ENCODE measurements at places on chromosomes 3 and 15. TPM values are rescaled to one million over a fixed set of nuclear protein-coding genes. Genes with fewer than 3 reads are reported as not detected.

GTPBP8 gene
- total RNA-seq = 18.9 TPM

DNA sequence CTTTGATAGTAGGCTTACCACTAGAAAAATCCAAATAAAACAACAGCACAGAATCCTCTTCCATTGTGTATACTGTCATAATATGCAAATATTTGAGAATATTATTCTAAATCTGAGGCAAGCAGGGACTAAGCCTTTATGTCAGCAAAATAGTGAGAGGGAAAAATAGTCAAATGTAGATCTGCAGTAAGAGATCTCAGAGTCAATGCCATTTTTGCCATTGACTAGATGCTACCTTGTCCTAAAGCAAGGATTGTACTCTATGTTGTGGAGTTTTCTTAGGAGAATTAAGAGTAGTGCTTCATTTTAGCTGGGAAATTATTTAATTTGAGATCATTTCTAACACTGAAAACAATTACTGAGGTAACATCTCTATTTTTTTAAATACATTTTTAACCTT is 50.2 kb downstream of the IQCH start:
- H3K4me1 ChIP-seq = peaks cover 4% of the 10 kb centered on the region
- DNase-seq = no peak
- peaks cover 17% of the 10 kb centered on the region for H3K27me3 ChIP-seq

- H3K27ac ChIP-seq = no peak overlapping the region
- H3K36me3 ChIP-seq = no peaks in the 10 kb centered on the region
- no peaks in the 10 kb centered on the region for H3K4me1 ChIP-seq
Observed at GRCh38 chr3:148606979-148607378, 90.7 kb upstream of the AGTR1 start.

- peaks cover 21% of the 10 kb centered on the region for H3K36me3 ChIP-seq
- H3K4me1 ChIP-seq = peaks cover 28% of the 10 kb centered on the region
- no peaks in the 10 kb centered on the region for H3K27me3 ChIP-seq
- DNase-seq = no peak
- peak overlapping the region; percentile 97 for H3K4me3 ChIP-seq
Observed at GRCh38 chr15:25439369-25439836, 579 bp upstream of the UBE3A start.

DNA sequence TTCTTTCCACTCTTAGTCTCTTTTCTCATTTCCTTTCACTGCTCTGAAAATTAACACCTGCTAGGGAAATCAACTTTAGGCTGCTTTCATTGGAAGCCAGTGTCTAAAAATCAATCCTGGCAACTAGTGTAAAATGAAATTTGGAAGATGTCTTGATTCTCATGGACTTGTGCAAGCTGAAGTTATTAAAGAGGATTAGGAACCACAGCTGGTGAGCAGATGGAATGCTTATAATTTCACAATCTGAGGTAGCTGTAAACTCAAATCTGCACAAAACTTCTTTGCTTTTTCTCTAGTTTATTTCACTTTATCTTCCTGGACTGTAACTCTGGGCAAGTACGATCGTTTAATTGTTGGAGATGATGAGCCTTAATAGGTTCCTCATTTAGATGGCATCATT is 175.6 kb downstream of the GHSR start:
- no peak overlapping the region for H3K4me3 ChIP-seq
- no peak for DNase-seq
- H3K36me3 ChIP-seq = peaks cover 5% of the 10 kb centered on the region
- H3K4me1 ChIP-seq = no peaks in the 10 kb centered on the region
- no peaks in the 10 kb centered on the region for H3K27me3 ChIP-seq
- no peak overlapping the region for H3K27ac ChIP-seq

GRCh38 chr3:169841171-169841570 is 28.5 kb upstream of the LRRC34 start:
- no peak overlapping the region for H3K4me3 ChIP-seq
- H3K27me3 ChIP-seq = peaks cover 29% of the 10 kb centered on the region
- no peak overlapping the region for H3K27ac ChIP-seq
- no peak for DNase-seq

DNA sequence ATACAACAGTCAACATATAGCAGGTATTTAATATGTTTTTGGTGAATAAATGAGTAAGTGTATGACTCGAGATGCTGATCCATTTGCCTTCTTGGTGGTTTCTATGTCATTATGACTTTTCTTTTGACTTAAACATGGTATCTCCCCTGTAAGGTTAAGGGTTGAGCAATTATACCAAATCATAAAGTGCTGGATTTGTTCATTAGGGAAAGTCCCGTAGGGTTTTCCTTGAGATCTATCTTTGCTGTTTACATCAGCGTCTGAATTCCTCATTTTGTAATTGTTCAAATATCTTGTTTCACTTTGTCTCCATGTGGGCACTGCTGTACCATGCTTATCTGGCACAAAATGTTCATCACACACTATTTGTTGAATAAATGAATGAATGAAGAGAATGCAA is 562.6 kb downstream of the EDEM1 start:
- no peaks in the 10 kb centered on the region for H3K36me3 ChIP-seq
- no peak overlapping the region for H3K27ac ChIP-seq
- no peak for DNase-seq
- H3K4me1 ChIP-seq = no peaks in the 10 kb centered on the region

DNA sequence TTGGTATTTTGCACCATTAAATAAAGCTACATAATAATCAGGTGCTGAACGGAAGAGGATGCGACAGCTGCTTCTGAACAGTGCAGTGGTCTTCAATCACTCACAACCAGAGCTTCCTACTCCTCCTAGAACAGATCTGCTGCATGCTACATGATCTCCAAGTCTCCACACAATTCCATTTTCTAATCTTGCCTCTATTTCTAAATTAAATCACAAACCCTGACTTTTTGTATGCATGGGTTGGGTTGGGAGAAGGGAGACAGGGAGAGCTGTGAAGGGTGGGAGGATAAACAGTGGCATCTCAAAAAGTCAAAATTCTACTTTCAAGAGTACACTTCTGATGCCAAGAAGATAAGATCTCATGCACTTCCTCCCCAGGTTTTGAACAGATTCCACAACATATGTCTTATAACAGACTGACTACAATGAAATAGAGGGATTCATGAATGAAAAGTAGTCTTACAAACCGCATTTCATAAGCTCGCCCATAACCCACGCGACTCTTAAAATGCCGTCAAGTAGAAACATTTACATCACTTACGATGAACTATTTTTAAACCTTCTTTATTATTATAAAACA is 57.2 kb downstream of the CHSY1 start:
- no peak for DNase-seq
- H3K27me3 ChIP-seq = no peaks in the 10 kb centered on the region
- H3K4me3 ChIP-seq = peak overlapping the region; percentile 71
- peaks cover 45% of the 10 kb centered on the region for H3K36me3 ChIP-seq

- peaks cover 14% of the 10 kb centered on the region for H3K36me3 ChIP-seq
- no peak for DNase-seq
- no peak overlapping the region for H3K27ac ChIP-seq
- no peak overlapping the region for H3K4me3 ChIP-seq
Observed at GRCh38 chr3:188268336-188268735, 114.4 kb downstream of the LPP start.

GRCh38 chr3:134929976-134930375 is 134.9 kb downstream of the EPHB1 start:
- peaks cover 2% of the 10 kb centered on the region for H3K4me1 ChIP-seq
- H3K4me3 ChIP-seq = no peak overlapping the region
- peaks cover 3% of the 10 kb centered on the region for H3K27me3 ChIP-seq
- H3K27ac ChIP-seq = no peak overlapping the region
- no peak for DNase-seq

- no peaks in the 10 kb centered on the region for H3K27me3 ChIP-seq
- H3K4me3 ChIP-seq = no peak overlapping the region
- peak; percentile 21 for DNase-seq
- H3K4me1 ChIP-seq = peaks cover 4% of the 10 kb centered on the region
Observed at GRCh38 chr3:52915294-52915693, 17.9 kb upstream of the STIMATE start.

DNA sequence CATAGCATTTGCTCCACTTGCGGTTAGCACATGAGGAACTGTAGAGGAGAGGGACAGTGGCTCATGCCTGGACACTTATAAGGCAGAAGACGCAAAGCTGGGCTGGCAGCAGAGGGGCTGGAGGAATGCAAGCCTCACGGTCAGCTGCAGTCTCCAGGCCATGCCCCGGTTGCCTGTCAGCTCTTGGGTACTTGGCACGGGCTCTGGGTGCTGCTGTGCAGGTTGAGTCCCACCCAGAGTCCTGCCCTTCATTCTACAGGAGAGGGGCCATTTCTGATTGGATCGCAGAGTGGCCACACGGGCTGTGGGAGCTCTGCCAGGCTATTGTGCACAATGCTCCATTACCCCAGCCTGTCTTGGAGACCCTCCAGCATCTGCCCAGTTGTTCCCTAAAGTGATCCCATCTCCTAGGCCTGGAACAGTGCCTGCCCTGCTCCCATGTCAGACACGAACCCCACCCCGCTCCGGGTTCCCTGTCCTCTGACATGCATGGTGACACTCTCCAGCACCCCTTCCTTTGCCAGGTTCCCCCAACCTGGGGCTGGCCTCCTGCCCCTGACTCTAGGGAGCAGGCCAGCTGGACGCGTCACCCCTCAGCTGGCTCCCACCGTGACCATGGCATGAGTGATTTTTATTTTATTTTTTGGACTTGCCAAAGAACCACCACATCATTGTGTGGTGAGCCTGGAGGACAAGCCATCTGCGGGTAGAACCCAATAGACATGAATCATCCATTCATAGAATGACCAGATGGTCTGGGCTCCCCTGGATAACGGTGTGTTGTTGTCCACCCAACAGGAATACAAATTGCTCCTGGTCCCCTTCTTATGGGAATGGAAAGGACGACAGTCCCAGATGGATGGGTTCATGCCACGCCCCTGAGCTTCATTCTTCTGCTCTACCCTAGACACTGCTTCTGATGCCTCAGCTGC is 51.0 kb upstream of the KLF13 start:
- H3K36me3 ChIP-seq = no peaks in the 10 kb centered on the region
- H3K27me3 ChIP-seq = no peaks in the 10 kb centered on the region
- H3K4me1 ChIP-seq = peaks cover 33% of the 10 kb centered on the region

DNA sequence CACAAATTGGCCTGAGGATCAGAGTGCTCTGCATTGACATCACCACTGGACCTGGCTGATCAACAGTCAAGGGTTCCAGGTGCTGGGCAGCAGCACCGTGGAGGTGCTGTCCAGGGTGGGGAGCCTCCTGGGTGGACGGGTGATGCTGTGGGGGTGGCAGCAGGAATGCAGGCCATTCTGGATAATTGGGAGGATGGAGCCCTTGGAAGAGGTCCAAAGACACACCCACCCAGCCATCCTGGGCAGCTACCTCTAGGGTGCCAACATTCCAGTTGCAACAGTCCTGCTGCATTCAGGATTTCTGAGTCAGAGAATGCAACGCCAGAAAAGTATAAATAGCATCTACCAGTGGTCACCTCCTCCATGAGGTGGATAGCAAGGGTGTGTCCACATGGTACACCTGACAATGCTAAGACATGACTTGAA is 26.8 kb downstream of the STARD5 start:
- H3K4me1 ChIP-seq = peaks cover 75% of the 10 kb centered on the region
- no peaks in the 10 kb centered on the region for H3K27me3 ChIP-seq
- H3K27ac ChIP-seq = peak overlapping the region; percentile 95
- DNase-seq = no peak
- H3K36me3 ChIP-seq = peaks cover 56% of the 10 kb centered on the region

ABHD17C gene
- total RNA-seq = 5.3 TPM

ROPN1 gene
- not detected for total RNA-seq

WNT7A gene
- total RNA-seq = not detected

GRCh38 chr15:66834881-66835878 is 133.1 kb downstream of the SMAD6 start:
- no peaks in the 10 kb centered on the region for H3K4me1 ChIP-seq
- DNase-seq = no peak
- H3K4me3 ChIP-seq = no peak overlapping the region
- no peaks in the 10 kb centered on the region for H3K36me3 ChIP-seq
- no peak overlapping the region for H3K27ac ChIP-seq

DNA sequence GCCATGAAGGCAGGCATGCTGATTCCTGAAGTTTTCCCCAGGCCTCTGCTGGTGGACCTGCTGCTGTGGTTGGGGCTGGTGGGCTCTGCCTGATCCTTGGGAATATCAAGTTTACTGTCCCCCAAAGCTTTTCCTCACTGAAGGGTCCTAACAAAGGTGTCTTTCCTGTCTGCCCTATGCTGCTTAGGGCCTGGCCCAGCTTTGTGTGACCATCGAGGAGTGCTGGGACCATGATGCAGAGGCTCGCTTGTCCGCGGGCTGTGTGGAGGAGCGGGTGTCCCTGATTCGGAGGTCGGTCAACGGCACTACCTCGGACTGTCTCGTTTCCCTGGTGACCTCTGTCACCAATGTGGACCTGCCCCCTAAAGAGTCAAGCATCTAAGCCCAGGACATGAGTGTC is 13.2 kb upstream of the EXOG start:
- H3K4me1 ChIP-seq = peaks cover 6% of the 10 kb centered on the region
- no peak overlapping the region for H3K27ac ChIP-seq

DNA sequence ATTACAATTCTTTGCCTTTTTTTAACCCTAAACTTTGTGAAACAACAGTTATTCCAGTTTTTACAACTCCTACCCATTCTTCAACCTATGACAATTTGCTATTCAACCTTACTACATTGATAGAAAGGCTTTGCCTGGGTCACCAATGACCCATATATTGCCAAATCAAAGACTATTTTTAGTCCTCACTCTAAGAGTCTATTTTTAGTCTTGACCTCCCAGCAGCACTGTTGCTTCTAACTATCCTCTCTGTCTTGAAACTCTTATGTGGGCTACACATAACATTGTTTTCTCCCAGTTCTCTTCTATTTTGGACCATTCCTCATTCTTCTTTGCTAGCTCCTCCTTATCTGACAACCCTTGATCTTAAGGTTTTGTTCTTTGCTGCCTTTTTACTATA is 71.4 kb downstream of the C3orf80 start:
- H3K27ac ChIP-seq = no peak overlapping the region
- H3K4me3 ChIP-seq = no peak overlapping the region
- DNase-seq = no peak
- H3K36me3 ChIP-seq = peaks cover 3% of the 10 kb centered on the region
- no peaks in the 10 kb centered on the region for H3K4me1 ChIP-seq

DNA sequence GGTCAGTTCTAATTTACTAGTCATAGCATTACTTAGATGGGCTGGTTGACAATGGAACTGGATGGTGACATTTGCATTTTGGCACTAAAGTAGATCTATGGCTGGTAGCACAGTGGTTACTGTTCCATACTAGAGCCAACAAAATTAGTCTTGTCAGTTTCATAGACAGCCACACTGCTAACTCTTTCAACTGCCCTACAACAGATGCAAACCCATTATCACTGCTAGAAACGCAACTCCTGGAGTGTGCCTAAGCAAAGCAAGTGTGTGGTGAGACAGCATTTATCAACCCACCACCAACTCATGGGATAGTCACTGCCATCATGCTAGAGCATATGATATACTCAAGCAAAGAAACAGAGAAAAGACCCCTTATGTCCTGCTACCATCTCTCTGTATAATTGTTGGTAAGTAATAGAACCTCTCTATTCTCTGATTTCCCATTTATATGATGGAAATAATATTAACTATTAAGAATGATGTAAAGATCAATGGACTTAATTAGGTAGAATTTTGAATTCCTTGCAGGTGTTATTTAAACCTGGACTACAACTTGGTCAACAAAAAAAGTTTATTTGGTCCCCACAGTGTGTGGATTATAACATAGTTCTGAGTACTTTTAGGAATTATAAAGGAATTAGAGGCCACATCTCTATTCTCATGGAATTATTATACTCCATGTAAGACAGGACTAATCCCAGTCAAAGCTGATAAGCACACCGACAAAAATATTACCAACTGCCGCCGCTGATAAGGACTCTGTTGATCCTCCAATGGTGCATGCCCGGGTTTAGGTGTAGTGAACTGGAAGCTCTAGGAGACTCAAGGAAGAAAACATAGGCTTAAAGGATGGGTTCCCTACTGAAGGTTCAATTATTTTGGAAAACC is 19.9 kb upstream of the ABHD5 start:
- H3K27ac ChIP-seq = no peak overlapping the region
- H3K4me3 ChIP-seq = no peak overlapping the region
- no peaks in the 10 kb centered on the region for H3K4me1 ChIP-seq
- no peaks in the 10 kb centered on the region for H3K36me3 ChIP-seq

CCRL2 gene
- total RNA-seq = 1.7 TPM
